ENCODE measurements at places on chromosomes 5 and 9.
A peak's percentile ranks its signal among the peaks of the same experiment; 100 is the strongest.

- DNase-seq: no peak
These were observed 41.2 kb upstream of the FAM174A start for GRCh38 chr5:100493996-100494395.

DNA sequence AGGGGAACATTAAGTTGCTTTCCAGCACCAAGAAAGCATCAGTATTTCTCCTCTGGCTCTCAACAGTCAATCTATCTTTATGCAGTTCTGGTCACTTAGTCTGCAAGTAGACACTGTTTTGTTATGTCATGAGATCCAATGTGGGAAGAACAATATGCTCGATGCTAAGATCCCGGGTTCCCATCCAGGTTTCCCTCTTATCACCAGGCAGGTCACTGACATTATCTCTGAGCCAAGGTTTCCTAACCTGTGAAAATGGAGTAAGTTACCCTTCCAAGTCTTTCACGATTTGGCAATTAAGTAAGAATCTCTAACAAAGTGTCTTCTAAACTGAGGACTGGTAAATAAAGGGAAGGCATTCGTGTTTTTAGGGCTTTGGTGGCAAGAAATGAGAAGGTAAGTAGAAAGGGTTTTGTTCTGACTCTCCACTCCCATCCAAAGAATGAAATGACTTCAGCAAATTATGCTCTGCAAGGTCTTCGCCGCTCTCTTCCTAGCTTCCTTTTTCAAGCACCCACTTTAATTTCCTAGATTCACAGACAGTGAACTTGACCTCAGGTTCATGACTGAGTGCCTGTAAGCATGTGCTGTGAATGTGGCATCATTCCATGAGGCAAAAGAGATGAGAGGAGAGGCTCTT is 86.4 kb downstream of the DCP2 start:
- no peak for DNase-seq

- no peak for DNase-seq
These were observed 15.4 kb downstream of the ZDHHC21 start for GRCh38 chr9:14677872-14678271.

DNA sequence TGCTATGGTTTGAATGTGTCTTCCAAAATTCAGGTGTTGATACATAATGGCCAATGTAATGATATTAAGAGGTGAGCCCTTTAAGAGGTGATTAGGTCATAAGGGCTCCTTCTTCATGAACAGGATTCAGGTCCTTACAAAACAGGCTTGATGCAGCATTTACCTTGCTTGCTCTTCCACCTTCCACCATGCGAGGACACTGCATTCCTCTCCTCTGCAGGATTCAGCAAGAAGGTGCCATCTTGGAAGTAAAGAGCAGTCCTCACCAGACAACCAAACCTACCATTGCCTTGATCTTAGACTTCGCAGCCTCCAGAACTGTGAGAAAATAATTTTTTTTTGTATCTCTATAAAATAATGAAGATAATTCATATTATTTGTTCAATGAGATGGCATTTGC is 314.0 kb upstream of the SMARCA2 start:
- no peak for DNase-seq

GRCh38 chr9:121620777-121621449 is 30.5 kb upstream of the DAB2IP start:
- DNase-seq: peak; percentile 25

DNA sequence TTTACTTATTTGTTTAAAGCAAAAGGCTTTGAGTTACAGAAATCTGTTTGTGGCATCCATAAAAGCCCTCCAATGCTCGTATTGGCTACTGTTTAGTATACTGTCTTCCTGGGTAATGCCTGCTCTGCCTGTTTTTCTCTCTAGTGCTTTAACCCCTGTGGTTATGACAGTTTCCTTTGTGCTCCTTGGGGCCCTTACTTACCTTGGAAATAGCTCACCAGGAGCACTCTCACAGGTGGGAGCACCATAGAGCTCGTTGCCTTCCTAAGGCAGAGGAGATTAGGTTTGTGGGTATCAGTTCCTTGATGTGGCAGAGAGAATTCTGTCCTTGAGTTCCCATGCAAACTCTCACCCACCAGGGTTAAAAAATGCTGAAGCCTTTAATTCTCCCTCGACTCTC is 242.8 kb downstream of the CDH18 start:
- DNase-seq: no peak

GRCh38 chr9:78507037-78507436 is 210.1 kb downstream of the PSAT1 start:
- no peak for DNase-seq

DNA sequence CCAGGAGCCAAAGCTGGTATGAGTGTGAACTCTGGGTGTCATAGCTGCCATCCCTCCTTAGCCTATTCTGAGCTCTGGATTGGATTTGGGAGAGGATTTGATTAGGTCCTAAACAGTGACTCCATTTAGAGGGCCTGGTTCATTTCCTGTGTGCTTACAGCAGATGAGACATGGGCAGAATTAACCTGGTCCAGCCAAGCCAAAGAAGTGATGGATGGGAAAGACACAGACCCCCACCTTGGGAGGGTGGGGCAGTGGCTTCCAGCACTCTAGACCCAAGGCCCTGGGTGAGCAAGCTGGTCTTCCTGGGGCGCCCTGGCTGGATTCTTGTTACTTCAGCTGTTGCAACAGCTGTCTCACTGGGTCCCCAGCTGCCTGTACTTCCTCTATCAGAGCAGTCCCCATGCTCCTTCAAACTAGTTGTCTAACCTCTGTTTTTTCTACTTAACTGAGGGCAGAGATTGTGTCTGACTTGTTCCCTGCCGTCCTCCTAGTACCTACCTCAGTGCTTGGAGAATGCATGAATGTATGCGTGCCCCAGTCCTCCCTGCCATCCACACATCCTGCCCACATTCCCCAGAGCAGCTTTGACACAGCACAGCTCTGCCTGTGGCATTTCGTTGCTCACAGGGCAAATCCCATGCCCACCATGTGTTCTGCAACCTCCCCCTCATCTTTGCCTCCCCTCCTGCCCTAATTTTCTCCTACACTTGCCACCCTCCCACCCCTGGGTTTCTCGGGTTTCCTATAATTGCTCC is 115.9 kb downstream of the RGS3 start:
- no peak for DNase-seq

DNA sequence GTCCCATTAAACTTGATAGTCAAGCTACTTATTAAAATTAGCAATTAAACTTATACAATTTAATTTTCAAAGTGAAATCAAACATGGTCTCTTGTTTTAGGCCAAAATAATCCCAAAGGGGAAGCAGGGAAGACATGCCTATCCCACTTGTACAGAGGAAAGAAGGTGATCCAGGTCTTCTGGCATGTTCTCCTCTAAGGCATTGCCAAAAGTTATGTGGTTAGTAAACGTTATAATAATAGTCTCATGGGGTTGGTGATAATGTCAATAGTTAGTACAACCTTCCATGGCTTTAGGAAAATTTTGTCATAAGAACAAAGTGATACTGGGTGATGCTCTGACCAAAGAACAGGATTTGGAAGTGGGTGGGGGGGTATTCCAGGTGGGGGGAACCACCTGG is 52.8 kb downstream of the ROR2 start:
- DNase-seq: no peak

DNA sequence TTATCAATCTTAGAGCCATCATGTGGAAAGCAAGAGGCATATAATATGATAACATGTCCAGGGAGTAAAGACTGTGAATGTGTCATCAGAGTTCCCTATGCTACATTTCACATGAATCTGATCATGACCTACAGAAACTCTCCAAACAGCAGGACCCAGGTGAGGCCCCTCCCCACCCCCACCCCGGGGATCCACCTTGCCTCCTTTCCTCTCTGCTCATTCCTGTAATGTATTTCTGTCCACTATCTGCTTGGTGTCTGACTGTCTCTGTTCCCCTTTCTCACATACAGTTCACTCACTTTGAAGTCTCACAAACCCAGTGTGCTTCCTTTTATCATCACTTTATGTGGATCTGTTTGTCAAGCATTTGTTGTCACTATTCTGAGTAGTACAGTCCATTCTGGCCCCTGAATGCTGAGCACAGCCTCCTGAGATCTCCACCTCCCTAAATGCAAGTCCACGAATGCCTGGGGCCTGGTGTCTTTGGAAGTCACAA is 76.4 kb upstream of the SMARCA2 start:
- no peak for DNase-seq

DNA sequence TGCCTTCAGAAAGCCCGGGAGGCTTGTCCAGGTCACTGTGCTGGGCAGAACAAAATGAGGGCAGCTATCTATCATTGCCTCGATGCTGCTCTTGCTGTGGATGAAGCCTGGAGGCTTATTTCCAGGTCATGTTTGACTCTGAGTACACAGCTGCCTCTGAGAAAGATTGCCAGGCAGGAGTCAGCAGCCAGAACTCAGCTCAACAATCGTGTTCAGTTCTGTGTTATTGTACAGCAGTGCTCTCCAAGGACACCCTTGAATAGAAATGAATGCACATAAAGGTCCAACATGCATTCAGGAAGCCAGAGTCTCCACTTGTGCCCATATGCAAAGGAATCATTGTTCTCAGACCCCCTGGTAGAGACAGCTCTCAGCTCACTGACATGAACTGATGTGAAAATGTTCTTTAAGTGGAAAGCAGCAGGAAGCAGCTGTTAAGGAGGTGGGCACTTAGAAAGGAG is 61.7 kb upstream of the ZFR start:
- peak; percentile 92 for DNase-seq

DNA sequence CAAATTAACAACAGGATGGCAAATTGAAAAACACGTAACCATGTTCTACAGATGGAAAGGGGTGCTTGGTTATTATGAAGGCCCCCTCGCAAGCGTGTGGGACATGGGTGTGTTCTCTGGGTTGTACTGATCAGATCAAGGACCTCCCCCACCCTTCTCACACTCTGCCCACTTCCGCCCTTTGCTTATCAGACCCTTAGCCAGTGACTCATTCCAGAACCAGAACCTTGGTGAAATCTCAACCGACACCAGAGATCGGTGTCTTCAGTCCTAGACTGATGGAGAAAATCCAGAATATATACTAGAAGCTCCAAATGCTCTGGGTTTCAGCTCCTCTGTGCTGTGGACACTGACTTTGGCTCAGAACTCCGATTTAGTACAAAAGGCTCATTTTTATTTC is 64.9 kb downstream of the PTTG1 start:
- no peak for DNase-seq

GRCh38 chr5:116498503-116499048 is 76.0 kb downstream of the SEMA6A start:
- no peak for DNase-seq

DNA sequence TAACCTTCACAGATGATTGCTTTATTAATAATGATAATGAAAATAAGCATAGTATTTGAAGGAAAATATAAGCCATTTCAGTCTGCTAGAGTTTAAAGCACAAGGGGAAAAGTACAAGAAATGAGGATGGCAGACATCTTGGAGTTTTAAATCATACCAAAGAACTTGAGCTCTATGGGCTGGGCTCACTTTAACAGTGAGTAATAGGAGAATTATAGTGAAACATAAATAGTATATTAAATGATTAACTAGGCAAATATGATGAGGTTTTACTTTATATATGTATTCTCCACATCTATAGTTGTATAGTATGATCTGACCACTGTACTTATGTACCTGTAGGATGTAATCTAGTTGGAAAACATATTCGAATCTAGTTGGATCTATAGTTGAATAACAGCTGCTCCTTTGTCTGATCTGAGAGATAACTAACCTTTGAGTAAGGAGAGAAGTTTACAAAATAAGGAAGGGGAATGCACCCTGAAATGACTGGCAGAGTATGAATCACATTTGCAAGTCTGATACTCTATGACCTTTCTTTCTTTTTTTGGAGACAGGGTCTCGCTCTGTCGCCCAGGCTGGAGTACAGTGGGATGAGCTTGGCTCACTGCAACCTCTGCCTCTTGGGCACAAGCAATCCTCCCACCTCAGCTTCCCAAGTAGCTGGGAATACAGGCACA is 17.6 kb downstream of the MEGF9 start:
- no peak for DNase-seq

DNA sequence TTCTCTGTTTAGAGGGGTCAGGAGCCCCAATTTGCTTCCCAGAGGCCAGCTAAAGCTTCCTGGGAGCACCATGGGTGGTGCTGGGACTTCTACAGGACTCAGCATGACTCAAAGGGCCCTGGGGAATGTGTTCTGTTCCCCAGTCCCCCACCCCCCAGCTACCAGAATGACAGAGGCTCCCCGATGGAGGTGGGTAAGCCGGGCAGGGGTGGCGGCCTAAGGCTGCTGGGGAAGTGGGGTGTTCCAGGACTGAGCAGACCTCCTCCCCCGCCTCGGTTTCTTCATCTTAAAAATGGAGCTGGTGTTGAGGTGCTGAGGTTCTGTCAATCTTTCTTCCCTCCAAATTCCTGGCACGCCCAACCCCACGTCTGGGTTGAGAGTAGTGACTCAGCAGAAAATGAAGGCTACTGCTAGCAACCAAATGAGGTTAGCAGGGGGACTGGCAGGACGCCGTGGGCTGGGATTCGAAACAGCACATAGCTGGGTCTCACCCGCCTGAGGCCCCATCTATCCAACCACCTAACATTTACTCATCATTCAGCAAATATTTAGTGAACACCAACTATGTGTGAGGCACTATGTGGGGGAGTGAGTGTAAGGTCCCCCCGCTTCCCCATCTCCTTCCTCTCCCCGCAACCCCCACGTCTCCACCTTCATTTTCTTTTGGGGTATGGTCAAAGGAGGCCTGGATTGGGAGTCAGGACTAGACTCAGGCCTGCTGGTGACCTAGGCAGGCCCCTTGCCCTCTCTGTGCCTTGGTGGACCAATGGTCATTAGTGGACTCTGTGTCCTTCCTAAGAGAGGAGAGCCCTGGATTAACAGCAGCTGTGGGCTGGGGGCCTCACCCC is 50.2 kb downstream of the C9orf50 start:
- DNase-seq: no peak

- DNase-seq: peak; percentile 84
These were observed 39.6 kb downstream of the RXRA start for GRCh38 chr9:134365791-134366222.

- peak; percentile 73 for DNase-seq
These were observed 40.4 kb upstream of the SYNPO start for GRCh38 chr5:150599917-150600511.

- no peak for DNase-seq
These were observed 128.3 kb downstream of the SLC28A3 start for GRCh38 chr9:84212246-84212645.

- DNase-seq: no peak
These were observed 61.6 kb downstream of the PSAT1 start for GRCh38 chr9:78358329-78359051.

GRCh38 chr5:132418881-132419280 is 49.4 kb downstream of the SLC22A5 start:
- DNase-seq: no peak

DNA sequence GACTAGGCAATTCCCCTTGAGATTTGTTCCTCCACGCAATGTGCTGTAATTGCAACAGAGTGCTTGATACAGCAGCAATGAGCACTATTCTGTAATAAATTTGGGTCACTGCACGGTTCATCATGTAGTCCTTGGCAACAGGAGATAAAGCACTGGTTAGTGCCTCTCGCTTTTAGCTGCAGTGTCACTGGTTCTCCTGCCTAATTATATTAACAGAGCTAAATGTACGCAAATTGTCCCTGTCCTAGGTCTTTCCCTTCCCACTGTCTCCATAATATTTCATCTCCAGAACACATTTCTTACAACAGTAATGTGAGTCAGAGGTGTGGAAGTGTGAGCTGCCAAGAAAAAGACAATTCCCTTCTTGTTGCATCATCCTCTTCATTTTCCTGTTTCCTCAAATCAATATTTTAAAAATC is 553.1 kb downstream of the ZNF608 start:
- no peak for DNase-seq

GRCh38 chr9:110148384-110148783 is 59.6 kb downstream of the C9orf152 start:
- no peak for DNase-seq

- DNase-seq: no peak
These were observed 5.0 kb downstream of the LMX1B start for GRCh38 chr9:126618585-126619360.

- DNase-seq: no peak
These were observed 8.4 kb downstream of the MATR3 start for GRCh38 chr5:139301808-139302499.

GRCh38 chr9:78167356-78167755 is 68.5 kb upstream of the CEP78 start:
- DNase-seq: no peak
